Fibroblast of upper back skin (primary cell): ENCODE measurements at places on chromosomes 2 and 18.

GRCh38 chr2:78980871-78981270 lies 44.6 kb upstream of the REG3G start:
- DNase-seq, result no peak

DNA sequence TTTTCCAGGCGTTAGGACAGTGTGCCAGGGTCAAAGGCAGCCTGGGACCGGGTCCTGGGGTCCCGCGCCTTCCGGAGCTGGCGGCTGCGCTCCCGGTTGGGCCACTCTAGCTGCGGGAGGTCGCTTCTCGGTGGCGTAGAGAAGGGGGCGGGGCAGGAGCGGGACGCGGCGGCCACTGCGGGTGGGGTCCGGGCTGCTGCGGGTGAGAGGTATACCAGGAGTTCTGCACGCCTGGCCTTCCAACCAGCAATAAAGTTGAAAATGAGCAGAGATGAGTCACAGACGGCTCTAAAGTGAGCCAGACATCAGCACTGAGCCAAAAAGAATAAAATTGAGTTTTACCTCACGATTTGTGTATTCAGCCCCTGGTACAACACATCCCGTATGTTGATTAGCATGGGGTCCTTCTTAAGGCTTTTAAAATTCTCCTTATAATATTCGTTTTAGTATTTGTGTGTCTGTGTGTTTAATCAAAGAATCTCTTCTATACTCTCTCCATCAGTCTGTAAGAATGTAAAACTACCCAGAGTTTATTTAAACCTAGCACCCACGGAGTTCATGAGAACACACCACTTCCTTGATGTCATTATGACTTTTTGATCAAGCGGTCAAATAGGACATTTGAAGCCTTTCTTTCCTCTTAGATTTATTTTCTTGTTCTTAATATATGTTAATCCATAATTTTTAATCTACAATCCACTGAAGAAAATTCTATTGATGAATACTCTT lies at the start of gene C1GALT1C1L:
C1GALT1C1L (minus strand) TSS at position 108 of the 729 bp plus-strand sequence; CDS start at position 1, 107 bp downstream.
- DNase-seq, result peak; percentile 66

- no peak for DNase-seq
Measured at GRCh38 chr2:200797242-200797770, 14.4 kb upstream of the BZW1 start.

DNA sequence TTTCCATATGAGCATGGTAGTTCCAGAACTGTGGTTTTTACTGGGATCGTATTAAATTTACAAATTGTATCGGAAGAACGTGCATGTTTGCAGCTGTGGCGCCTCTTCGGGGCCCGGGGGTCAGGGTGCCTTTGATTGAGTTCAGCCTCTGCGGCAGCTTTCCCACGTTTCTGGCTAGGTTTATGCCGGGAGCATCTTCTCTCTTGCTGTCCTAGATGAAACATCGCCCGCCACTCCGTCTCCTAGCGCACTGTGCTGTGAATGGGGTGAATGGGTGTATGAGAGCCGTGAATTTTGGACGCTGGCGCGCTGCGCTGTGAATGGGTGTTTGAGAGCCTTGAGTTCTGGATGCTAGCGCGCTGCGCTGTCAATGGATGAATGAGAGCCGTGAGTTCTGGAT lies 12.3 kb downstream of the PDCD1 start:
- no peak for DNase-seq

DNA sequence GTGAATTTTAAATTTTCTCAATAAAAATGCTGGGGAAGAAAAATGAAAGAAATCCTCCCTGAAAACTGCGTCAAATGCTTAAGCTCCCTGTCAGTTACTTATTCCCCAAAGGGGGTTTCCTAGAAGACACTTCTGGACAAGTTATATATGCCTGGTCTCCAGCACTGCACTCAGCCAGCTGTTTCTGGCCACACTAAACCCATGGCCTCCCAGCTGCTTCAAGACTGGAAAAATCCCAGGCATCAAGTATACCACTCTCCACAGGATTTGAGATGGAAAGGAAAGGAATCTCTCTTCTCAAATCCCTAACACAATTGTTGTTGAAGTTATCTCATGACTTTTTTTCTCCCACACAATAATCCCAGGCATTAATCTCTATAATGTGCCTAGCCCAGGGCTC lies 245.7 kb downstream of the NBAS start:
- no peak for DNase-seq

DNA sequence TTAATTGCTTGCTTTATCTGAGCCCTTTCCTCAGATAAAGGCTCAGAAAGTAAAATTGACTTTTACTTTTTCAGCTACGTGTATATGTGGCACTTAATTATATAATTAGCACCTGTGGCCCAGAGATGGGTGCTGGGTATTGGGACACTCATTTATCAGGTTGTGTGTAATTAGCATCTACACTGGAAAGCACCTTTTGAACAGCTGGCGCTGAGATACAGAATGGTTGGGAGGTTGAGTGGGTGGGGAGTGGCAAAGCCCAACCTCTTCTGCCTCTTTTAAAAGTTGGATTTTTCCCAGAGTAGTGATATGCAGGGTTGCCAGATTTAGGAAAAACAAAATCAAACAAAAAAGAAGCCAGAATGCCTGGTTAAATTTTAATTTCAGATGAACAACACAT lies 23.9 kb downstream of the SPTBN1 start:
- no peak for DNase-seq

- DNase-seq, result no peak
Measured at GRCh38 chr18:59072727-59073421, 66.8 kb upstream of the SEC11C start.

GRCh38 chr2:212915121-212915782 lies 236.2 kb downstream of the IKZF2 start:
- no peak for DNase-seq

- peak; percentile 94 for DNase-seq
Measured at GRCh38 chr2:237218756-237219155, 133.1 kb downstream of the COPS8 start.

DNA sequence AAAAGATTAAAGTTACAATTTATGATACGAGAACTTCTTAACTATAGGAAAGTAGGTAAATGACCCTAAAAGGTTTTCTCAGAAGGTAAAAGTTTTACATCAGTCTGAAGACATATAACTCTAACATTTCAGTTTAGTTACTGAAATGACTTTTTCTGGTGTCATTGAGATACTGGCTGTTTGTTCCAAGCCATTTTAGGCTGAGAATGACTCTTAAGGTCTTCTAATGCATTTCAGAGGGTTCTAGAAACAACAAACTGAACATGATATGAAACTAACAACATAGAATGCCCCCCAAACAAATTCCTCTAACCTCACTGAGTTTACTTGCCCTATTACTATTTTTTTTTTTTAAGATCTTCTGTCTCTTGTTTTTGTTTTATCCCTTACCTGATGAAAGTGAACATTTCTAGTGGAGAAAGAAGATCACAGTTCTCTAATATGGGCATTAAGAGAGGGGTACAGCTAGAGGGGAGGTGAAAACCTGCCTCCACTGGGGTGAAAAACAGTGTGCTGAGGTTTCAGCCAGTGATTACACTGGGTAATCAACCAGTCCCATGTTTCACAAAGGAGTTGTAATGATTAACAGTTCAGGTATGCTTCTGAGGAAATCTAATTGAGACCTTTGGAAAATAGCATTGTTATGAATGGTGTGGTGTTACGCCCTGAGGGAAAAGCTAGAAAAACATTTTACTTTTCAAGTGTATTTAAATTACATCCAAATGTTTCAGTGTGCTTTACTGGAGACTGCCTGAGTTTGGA lies 11.2 kb downstream of the NABP1 start:
- DNase-seq, result peak; percentile 90

DNA sequence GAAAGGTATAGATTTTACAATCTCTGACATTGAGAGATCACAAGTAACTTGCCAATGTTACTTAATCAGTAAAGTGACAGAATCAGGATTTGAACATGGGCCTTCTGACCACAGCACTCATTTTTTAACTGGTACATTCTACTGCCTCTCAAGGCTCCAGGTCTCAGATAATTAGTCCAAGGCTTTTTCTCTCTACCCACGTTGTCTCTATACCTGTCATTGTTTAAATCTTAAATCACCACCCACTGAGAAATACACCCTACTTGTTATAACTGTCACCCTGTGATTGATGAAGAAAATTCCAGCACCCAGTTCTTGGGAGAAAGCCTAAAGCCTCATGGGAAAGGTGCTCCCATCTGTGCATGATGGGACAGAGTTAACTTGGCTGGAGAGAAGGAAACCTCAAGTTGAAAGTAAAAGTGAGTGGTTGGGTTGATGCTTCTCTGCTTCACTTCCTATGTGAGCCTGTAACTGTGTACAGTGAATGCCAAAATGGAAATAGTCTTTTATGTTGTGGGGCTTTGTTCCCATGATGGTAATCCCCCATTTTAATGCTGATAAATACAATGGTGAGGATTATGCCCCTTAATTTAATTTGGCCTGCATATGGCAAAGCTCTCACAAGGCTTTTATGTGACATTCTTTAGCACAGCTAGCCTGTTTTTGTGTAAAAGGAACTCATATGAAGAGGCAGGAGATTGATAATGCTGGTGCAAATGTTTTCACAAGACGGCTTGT lies 190.1 kb upstream of the SP5 start:
- peak; percentile 18 for DNase-seq

GRCh38 chr2:224401641-224402342 lies at the start of gene FAM124B:
TSS of gene FAM124B (minus strand) at chr2:224402107. CDS start at chr2:224401768, 339 bp downstream.
- DNase-seq, result peak; percentile 7

GRCh38 chr2:44083054-44083453 lies 85.6 kb upstream of the PPM1B start:
- DNase-seq, result no peak

DNA sequence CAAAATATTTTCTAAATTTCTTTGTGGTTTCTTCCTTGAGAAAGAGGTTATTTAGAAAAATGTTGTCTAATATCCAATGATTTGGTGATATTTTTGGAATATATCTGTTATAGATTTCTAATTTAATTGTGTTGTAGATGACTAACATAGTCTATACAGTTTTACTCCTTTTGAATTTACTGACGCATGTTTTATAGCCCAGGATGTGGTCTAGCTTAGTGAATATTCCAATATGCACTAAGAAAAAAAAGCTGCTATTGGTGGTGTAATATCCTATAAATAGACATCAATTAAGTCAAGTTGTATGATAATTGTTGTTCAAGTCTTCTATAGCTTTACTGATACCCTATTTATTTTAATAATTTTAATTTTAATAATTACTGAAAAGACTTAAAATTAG lies 240.6 kb upstream of the CYP26B1 start:
- DNase-seq, result no peak

DNA sequence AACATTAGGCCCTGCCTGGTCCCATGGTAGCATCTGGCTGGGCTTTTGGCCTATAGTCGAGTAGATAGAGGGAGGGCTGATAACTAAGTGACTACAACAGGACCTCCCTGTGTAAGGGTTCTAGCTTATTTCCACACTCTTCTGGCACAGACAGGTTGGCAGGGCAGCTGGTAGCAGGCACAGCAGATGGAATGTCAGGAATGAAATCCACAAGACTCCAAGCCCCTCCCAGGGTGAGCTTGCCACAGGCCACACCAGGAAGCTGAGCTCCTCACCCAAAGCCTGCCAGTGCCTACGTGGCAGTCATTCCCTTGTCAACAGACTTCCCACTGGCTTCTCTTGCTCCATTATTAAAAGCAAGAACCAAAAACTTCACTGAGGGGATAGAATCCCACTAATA lies 20.7 kb upstream of the C1QL2 start:
- peak; percentile 14 for DNase-seq

DNA sequence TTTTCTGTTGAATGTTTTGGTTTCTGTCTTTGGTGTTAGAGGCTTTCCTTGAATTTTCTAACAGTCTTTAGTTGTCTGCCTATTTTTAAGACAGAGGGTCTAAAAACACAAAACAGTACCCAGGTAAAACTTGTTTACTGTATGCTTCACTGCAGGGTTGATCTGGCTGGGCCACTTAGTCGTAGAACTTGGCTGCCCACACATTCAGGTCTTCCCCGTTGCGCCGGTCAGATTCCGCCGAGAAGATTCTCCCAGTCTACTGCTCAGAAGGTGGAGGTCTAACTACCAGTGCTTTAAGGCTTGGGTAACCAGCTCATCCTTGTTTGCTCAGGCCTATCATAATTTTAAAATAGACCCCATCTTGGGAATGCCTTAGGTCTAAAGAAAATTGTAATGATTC lies 24.6 kb upstream of the DNAH6 start:
- no peak for DNase-seq

GRCh38 chr2:150572961-150573395 lies 85.5 kb upstream of the RND3 start:
- DNase-seq, result no peak

- no peak for DNase-seq
Measured at GRCh38 chr2:195470622-195471021, 186.4 kb upstream of the SLC39A10 start.

- no peak for DNase-seq
Measured at GRCh38 chr2:11784280-11784679, 37.8 kb downstream of the LPIN1 start.

DNA sequence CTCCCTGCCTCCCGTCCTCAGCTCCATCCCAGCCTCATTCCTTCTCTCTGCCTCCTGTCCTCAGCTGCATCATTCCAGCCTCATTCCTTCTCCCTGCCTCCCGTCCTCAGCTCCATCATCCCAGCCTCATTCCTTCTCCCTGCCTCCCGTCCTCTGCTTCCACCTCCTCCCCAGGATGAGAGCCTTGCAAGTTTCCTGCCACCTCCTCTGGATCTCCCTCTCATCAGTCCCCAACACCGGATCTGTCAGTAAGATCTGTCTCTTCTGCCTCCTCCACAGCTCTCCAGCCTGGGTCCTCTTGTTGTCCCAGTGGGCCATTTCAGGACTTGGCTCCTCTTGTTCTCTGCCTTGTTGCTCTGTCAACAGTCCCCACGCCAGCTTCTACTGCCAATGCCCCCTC lies 130.9 kb downstream of the NDUFA10 start:
- DNase-seq, result no peak

GRCh38 chr2:11602563-11603204 lies 67.3 kb downstream of the NTSR2 start:
- no peak for DNase-seq

- DNase-seq, result no peak
Measured at GRCh38 chr2:172177581-172177980, 74.9 kb upstream of the DLX2 start.

DNA sequence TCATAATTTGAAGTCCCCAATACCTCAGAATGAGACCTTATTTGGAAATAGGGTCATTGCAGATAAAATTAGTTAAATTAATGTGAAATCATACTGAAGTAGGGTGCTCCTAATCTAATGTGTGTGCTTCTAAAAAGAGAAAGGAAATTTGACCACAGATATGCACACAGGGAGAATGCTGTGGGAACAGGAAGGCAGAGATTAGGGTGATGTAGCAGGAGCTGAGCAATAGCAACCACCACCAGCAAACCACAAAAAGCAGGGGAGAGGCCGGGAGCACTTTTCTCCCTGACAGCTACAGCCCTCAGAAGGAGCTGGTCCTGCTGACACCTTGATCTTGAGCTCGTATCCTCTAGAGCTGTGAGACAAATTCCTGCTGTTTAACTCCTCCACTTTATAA lies 24.6 kb upstream of the SCG2 start:
- DNase-seq, result peak; percentile 92

DNA sequence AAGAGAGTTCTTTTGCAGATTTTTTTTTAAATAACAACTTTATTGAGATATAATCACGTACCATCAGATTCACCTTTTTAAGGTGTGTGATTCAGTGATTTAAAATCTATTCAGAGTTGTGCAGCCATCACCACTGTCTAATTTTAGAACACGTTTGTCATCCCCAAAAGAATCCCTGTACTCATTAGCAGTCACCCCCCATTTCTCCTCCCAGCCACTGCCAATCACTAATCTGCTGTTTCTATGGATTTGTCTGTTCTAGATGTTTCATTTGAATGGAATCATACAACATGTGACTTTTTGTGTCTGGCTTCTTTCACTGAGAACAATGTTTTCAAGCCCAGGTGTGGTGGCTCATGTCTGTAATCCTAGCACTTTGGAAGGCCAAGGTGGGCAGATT lies 55.4 kb upstream of the RAPH1 start:
- no peak for DNase-seq

GRCh38 chr2:134177351-134177931 lies 76.4 kb upstream of the MGAT5 start:
- DNase-seq, result peak; percentile 55

- DNase-seq, result peak; percentile 1
Measured at GRCh38 chr2:103174711-103175110, 412.9 kb downstream of the TMEM182 start.
